ENCODE measurements at places on chromosomes 13 and 19. TPM values are rescaled to one million over a fixed set of nuclear protein-coding genes. Genes with fewer than 3 reads are reported as not detected.

- DNase-seq, result no peak
Measured at GRCh38 chr13:49098771-49099512, 121.2 kb upstream of the MLNR start.

The NALCN gene
- 0.71 TPM for total RNA-seq

The CDX2 gene
- total RNA-seq, result not detected

DNA sequence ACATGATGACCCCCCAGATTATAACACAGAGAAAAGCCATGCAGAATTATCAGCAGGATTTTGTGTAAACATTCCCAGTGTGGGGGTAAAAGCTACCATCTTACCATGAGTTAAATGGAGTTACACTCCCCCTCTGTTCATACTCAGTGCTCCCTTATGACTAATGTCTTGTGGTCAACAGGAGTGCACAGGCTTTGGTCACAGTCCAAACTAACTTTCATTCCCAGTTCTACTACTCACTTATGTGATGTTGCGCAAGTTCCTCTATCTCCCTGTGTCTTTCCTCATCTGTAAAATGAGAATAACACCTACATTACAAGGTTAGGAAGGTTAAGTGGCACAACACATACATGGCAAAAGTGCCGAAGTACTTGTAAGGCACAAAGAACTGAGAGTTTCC lies 277.9 kb downstream of the RBM26 start:
- DNase-seq, result no peak

DNA sequence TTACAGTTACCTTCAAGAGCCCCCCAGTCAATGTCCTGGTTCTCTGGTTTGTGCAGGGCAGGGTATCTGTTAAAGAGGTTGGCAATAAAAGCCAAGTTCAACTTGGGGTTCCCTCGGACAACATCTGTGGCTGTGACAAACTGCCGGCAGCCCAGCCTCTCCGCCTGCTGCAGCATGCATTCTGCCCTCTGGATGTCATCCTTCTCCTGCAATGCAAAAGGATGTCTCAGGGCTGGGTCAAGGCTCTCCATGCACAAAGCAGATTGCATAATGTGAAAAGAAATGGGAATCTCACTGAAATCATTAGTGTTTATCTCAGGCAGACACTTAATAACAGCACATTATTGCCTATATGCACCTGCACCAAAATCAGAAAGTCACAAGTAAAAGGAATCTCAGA lies 35.1 kb downstream of the LCP1 start:
- no peak for DNase-seq

GRCh38 chr13:106061781-106062180 lies 473.7 kb downstream of the EFNB2 start:
- no peak for DNase-seq

- DNase-seq, result no peak
Measured at GRCh38 chr19:36577271-36577996, 4.3 kb upstream of the ZNF529 start.

DNA sequence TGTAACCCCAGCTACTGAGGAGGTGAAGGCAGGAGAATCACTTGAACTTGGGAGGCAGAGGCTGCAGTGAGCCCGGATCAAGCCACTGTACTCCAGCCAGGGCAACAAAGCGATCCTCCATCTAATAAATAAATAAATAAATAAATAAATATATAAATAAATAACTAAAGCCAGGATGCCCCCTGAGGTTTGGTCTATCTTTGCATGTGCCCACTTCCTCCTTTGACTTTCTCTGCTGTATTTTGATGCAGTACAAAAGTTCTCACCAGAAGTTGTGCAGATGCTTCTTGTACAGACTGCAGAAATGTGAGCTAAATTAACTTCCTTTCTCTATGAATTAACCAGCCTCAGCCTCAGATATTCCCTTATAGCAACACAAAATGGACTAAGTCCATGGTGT lies 6.5 kb upstream of the N4BP2L2 start:
- no peak for DNase-seq

DNA sequence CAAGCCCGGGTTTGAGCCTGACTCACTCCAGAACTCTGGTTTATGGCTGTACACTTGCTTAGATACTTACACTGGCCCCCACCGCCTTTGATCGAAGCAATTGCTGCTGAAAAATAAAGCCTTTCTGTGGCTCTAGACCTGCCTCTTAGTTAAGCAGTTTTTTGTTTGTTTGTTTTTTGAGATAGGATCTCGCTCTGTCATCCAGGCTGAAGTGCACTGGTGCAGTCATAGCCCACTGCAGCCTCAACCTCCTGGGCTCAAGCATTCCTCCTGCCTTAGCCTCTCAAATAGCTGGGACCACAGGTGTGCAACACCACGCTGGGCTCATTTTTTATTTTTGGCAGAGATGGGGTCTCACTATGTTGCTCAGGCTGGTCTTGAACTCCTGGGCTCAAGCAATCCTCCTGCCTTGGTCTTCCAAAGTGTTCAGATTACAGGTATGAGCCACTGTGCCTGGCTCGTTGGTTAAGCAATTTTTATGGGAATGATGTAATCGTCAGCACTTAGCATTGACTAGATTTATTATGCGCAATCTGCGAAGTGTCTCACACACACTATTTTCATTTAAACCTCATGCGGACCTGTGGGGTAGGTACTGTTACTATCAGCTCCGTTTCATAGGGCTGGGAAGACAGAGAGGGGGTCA lies 22.2 kb downstream of the PPP2R1A start:
- DNase-seq, result no peak

- DNase-seq, result peak; percentile 88
Measured at GRCh38 chr19:1566392-1567115, 1.6 kb downstream of the MEX3D start.

DNA sequence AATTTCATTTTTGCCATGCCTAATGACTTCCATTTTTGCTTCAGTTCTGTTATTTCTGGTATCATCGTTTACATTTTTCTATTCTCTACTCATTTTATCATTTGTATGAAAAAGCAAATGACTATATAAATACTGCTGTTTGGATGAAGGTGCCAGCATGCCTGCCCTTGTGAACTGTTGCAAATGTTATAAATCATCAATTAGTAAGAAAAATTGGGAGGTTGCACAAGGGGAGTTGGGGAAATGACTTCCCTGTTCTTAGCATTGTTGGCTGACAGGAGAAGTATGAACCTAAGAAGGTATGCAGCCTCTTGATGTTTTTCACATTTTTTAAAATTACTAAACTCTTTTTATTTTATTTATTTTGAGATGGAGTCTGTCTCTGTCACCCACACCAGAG lies 15.1 kb downstream of the SAFB start:
- DNase-seq, result peak; percentile 18

The PRR22 gene
- total RNA-seq, result 0.71 TPM

- DNase-seq, result peak; percentile 75
Measured at GRCh38 chr19:14072535-14073260, at the start of gene MISP3. MISP3 (plus strand) TSS chr19:14072786; CDS start chr19:14073310, 524 bp downstream.

The AZU1 gene
- not detected for total RNA-seq

DNA sequence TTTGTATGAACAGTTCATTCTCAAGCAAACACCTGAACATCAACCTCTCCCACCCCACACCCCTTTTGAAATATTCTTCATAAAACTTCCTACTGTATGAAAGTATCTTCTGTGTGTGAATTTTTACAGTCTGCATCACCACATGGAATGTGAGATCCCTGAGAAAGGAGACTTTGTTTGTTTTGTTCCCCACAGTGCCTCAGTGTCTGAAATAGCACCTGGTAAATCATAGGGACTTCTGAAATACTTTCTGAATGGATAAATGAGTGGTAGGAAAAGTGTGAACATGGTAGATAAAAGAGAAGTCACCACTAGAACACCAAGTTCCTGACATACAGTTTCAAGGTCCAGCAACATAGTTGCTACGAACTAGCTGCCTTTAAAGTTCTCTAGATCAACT lies 1071.2 kb downstream of the EFNB2 start:
- DNase-seq, result no peak

The LILRA5 gene
- 2.0 TPM for total RNA-seq

The SHISA7 gene
- 0.41 TPM for total RNA-seq

The TMEM238 gene
- total RNA-seq, result 0.66 TPM

- peak; percentile 53 for DNase-seq
Measured at GRCh38 chr13:110272651-110273050, 34.3 kb downstream of the COL4A1 start.

DNA sequence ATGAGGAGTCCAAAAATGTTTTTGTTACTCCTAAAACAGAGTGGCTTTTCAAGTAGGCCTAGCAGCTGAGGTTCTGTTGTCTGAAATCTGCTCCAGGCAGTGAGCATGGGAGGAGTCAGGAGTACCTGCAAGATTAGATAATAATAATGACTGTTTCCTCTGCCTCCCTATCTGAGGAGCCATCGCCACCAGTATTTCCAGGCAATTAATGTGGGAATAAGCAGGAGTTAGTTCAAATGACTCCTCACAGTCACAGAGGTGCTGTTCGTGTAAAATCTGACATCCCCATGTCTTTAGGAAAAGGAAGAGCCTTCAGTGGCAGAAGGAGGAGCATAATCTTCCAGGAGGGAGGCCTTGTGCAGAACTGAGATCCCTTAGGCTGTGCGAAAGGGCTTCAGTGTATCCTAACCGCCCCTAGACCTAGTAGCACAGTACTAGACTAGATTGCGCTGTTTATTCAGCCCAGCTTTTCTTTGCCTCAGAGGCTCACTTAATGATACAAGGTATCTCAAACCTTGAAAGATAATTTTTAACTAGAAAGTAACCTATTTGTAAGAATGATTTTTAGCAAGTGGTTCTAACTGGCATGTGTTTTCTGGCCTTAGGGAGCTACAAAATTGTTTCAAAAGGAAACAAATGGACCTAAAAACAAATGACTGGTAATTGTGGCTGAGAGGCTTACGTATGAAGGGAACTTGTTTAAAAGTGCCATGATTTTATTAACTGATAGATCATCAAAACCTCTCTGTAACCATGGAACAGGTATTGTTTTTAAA lies 49.0 kb downstream of the FREM2 start:
- no peak for DNase-seq

GRCh38 chr13:79448413-79448812 lies 32.5 kb upstream of the NDFIP2 start:
- no peak for DNase-seq

The TSSK6 gene
- 3.3 TPM for total RNA-seq

GRCh38 chr13:98791611-98792010 lies 39.1 kb upstream of the SLC15A1 start:
- no peak for DNase-seq

The FAM216B gene
- not detected for total RNA-seq

DNA sequence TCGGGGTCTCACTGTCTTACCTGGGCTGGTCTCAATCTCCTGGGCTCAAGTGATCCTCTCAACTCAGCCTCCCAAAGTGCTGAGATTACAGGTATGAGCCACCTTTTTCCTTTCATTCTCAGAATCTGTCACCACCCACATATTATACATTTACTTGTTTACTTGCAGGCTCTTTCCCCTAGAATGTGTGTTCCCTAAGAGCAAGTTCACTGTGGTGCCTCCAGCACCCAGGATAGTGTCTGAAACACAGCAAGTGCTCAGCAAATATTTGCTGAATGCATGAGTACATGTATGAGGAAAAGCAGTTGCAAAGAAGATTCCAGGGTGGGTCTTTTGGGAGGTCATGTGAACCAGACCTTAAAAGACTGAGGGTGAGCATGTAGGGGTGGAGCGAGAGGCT lies 96.8 kb downstream of the RGCC start:
- no peak for DNase-seq

- DNase-seq, result no peak
Measured at GRCh38 chr13:54263868-54264267, 1235.3 kb downstream of the OLFM4 start.

The NCAN gene
- total RNA-seq, result under 0.01 TPM

GRCh38 chr13:68026077-68026476 lies 795.9 kb upstream of the PCDH9 start:
- DNase-seq, result no peak

The MYH14 gene
- total RNA-seq, result 3.9 TPM

- no peak for DNase-seq
Measured at GRCh38 chr13:109778102-109778542, 8.3 kb downstream of the IRS2 start.

The DPP9 gene
- total RNA-seq, result 36.9 TPM

The C13orf42 gene
- total RNA-seq, result not detected

The DDX39A gene
- 37.8 TPM for total RNA-seq

GRCh38 chr19:7340959-7341837 lies 7.5 kb upstream of the ARHGEF18 start:
- peak; percentile 89 for DNase-seq

The IGFL2 gene
- total RNA-seq, result not detected
